ENCODE measurements at places on chromosomes 5 and 9.

- peak; percentile 65 for DNase-seq
These were observed 303.0 kb downstream of the CSNK1G3 start for GRCh38 chr5:123814801-123815470.

DNA sequence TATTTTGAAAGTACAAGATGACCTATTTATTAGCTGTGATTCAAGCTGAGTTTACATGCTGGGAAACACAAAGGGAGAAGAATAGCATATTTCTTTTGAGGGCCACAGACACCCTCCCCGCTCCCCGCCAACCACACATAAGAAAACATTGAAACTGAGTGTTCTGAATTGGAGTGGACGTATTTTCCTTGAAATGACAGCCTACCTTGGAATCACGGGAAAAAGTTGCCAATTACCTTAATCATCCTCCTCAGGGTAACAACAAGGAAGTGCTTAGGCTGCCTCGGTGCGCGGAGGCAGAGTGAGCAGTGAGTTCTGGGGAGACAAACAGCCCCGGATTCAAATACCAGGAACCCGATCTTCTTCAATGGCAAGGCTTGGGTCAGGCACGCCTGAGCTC is 31.4 kb downstream of the CFAP77 start:
- DNase-seq: no peak

DNA sequence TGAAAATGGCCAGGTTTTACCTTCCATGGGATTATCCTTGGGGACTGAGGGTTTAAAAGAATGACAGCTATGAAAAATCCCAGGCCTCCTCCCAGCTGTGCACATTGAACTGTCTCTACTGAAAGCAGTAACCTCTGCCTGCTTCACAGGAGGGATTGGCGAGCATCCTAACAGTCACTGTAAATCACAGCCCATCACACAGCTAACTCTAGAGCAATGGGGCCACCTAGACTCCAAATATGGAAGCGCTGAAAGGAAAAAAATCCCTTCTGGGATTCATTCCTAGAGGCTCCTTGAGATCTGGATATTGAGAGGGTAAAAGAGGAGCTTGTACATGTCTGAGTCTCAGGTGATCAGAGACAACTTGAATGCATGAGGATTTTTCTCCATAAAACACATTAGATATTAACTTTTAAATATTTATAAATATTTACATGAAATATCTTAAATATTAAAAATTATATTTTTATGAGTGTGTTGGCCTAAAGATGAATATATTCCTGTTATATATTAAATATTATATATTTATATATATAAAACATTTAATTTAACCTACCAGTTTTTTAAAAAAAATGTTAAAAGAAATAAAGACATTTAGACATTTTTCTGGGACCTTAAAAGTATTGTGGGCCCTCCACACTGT is 133.8 kb upstream of the SLC24A2 start:
- DNase-seq: peak; percentile 77

- DNase-seq: no peak
These were observed 3.2 kb downstream of the TOR2A start for GRCh38 chr9:127731938-127732337.

GRCh38 chr5:173742432-173742816 is 126.0 kb upstream of the BOD1 start:
- no peak for DNase-seq

DNA sequence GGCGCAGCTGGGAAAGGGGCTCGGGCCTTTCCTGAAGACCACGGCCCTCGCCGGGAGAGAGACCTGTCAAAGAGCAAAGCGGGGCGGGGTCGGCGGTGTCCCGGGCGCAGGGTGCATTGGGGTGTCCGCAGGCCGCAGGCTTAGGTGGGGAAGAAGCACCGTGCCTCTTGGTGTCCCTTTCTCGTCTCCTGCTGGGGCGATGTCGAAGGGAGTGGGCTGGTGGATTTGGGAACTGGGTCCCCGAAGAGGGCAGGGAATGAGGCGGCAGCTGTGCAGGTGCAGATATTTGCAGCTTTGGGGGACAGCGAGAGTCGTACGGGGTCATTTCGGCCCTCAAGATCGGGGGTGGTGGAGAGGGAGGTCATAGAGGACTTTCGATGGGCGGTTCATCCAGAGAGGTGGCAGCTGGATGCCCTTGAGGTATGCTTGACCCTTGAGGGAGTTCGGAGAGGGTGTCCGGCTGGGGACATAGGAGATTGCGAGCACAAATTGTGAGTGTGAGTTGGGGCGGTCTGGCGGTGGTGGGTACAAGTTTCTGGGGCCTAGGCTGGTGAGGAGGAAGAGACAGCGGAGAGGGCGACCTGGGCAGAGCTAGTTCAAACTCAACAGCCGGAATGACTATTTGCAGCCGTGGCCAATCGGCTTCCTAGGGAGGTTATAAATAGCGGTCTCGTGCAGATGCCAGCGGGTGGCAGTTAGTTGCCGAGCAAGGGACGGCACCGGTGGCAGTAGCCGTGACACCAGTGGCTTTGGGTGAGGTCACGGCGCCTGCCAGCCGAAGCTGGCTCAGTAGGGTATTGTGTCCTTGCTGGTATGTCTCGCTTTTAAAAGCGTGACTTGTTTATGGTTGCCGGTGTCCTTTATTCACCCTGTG is 601 bp downstream of the NNT start:
- DNase-seq: peak; percentile 74

GRCh38 chr9:27212621-27213020 is 84.3 kb downstream of the EQTN start:
- DNase-seq: no peak

All from foreskin fibroblast (primary cell).